ENCODE measurements at places on chromosomes 5 and 9.

DNA sequence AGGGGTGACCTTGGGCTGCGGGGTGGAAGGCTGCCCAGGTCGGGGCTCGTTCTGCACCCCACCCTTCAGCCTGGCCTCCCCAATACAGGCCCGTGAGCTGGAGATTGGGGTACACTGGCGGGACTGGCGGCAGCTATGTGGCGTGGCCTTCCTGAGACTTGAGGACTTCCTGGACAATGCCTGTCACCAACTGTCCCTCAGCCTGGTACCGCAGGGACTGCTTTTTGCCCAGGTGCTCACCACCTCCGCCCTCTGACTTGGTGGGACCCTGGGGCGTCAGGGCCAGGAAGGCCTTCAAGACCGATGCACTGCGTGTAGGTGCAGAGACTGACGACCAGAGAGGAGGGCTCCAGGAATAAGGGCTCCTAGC lies 10.5 kb downstream of the ZDHHC12 start:
- H3K36me3 ChIP-seq = no peaks in the 10 kb centered on the region
- no peak overlapping the region for H3K4me3 ChIP-seq
- no peaks in the 10 kb centered on the region for H3K27me3 ChIP-seq
- no peak for DNase-seq
- H3K27ac ChIP-seq = no peak overlapping the region

DNA sequence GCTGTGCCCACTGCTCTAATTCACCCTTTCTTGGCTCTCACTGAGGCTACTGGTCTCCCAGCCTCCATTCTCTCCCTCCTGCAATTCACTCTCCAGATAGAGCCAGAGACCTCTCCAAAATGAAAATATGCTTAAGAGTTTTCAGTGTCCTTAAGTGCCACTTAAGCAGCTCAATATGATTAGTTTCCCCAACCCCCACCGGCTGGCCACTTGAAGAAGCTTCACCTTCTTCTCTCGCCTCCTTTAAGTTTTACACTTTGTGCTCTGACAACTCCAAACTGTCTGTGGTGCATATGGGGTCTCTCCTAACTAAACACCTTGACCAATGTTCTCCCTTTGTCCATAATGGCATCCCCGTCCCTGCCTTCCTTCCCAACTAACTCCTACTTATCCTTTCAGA lies 53.4 kb downstream of the CDK5RAP2 start:
- no peak overlapping the region for H3K27ac ChIP-seq
- no peak overlapping the region for H3K4me3 ChIP-seq
- peaks cover 49% of the 10 kb centered on the region for H3K36me3 ChIP-seq
- no peaks in the 10 kb centered on the region for H3K27me3 ChIP-seq
- no peak for DNase-seq

- no peak overlapping the region for H3K4me3 ChIP-seq
- H3K27ac ChIP-seq = no peak overlapping the region
- no peaks in the 10 kb centered on the region for H3K27me3 ChIP-seq
- DNase-seq = no peak
- no peaks in the 10 kb centered on the region for H3K4me1 ChIP-seq
Measured at GRCh38 chr5:98964621-98965020, 35.8 kb upstream of the CHD1 start.

- H3K27ac ChIP-seq = no peak overlapping the region
- no peak overlapping the region for H3K4me3 ChIP-seq
- no peaks in the 10 kb centered on the region for H3K36me3 ChIP-seq
- no peaks in the 10 kb centered on the region for H3K4me1 ChIP-seq
Measured at GRCh38 chr9:100465761-100466160, 7.2 kb upstream of the TMEFF1 start.

DNA sequence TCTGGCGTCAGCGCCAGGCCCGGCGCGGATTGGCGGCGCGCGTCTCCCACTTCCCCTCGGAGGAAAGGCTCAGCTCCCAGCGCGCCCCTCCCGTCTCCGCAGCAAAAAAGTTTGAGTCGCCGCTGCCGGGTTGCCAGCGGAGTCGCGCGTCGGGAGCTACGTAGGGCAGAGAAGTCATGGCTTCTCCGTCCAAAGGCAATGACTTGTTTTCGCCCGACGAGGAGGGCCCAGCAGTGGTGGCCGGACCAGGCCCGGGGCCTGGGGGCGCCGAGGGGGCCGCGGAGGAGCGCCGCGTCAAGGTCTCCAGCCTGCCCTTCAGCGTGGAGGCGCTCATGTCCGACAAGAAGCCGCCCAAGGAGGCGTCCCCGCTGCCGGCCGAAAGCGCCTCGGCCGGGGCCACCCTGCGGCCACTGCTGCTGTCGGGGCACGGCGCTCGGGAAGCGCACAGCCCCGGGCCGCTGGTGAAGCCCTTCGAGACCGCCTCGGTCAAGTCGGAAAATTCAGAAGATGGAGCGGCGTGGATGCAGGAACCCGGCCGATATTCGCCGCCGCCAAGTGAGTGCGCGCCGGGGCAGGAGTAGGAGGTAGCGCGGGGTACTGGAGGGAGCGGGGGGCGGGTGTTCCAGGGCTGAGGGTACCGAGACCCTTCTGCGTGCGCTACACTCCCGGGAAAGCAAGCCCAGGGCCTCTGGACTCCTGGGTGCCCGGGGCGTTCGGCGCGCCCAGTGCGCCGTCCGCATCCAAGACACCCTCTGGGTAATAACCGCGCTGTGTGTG lies at the start of gene MSX2:
Gene MSX2 (plus strand): TSS at position 99 of the 777 bp plus-strand sequence. CDS start 78 bp downstream, at position 177.
- DNase-seq = no peak
- H3K4me3 ChIP-seq = peak within 1 kb of the TSS; percentile 82
- H3K4me1 ChIP-seq = peaks cover 5% of the 10 kb centered on the region
- peaks cover 6% of the 10 kb centered on the region for H3K36me3 ChIP-seq

DNA sequence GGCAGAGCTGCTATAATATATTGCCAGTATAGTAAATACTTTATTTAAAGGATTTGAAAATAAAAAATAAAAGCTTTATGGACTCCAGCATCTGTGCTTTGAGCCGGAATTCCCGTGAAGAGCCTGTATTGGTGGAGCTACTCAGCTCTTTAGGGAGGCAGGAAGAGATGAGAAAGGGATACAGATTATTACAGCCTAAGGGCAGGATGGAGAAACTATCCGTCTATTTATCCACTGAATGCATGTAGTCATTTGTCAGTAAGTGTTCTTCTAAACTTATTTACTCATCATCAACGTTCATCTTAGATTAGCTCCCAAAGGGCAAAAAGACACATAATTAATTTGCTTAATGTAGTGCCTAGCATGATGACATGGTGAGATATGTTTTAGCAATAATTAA lies 48.4 kb downstream of the SLC1A1 start:
- peaks cover 6% of the 10 kb centered on the region for H3K36me3 ChIP-seq
- peaks cover 19% of the 10 kb centered on the region for H3K27me3 ChIP-seq
- H3K4me1 ChIP-seq = no peaks in the 10 kb centered on the region
- H3K27ac ChIP-seq = no peak overlapping the region
- no peak overlapping the region for H3K4me3 ChIP-seq

DNA sequence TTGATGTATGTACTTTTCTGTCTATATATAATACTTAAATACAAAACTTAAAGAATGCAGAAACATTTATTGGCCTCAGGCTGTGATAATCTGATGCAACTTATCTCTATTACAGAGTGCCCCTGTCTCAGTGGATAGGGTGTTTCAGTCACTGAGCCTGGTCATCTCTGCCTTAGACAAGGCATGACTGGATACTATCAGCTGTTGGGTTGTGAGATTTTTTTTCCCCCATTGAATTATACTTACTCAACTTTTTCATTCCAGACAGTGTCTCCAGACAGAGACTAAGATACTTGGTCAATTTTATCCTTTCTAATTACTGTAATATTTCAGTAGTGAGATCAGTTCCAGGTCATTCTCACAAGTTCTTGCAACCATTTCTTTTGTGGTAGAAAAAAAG lies 26.7 kb downstream of the XRCC4 start:
- H3K27me3 ChIP-seq = no peaks in the 10 kb centered on the region
- H3K36me3 ChIP-seq = no peaks in the 10 kb centered on the region
- H3K4me3 ChIP-seq = no peak overlapping the region
- no peak for DNase-seq
- no peaks in the 10 kb centered on the region for H3K4me1 ChIP-seq
- H3K27ac ChIP-seq = no peak overlapping the region

DNA sequence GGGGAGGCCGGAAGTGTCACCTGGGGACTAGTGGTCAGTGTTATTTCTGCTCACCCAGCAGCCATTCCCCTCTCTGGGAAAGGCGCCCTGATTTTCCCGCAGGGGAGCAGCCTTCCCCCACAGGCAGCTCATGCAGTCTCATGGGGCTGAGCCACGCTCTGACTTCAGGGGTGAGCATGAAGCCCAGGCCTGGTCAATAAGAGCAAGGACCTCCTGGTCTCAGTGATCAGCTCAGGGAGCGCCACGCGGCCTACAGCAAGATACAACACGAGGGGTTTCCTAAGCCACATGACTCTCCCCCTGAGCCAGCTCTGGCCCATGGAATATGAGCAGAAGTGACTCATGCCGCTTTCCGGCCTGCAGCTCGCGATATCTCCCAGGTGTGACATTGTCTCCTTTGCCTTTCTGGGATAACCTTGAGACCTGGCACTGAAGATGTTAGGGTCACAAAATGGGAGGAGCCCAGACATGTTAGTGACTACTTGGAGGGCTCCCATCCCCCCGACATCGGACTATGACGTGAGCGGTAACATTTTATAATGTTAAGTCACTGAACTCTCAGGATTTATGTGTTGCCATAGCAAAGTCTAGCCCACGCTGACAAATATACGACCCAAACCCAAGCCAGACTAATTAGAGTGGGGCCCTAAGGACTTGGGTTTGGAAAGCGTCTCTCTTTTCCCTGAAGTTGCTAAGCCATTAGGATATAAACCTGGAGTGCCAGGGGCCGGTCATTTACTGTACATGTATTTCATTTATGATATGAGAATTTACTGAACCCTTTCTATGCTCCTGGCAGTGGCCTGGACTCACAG lies 46.5 kb upstream of the GFPT2 start:
- H3K36me3 ChIP-seq = no peaks in the 10 kb centered on the region
- DNase-seq = no peak
- no peak overlapping the region for H3K4me3 ChIP-seq

Data from natural killer cell treated with Interleukin-12 subunit alpha and Interleukin-12 subunit beta and Interleukin-15 and Interleukin-18, amount 100 ng/mL, for 72 hours (primary cell).